Activated T-helper 1 cell treated with anti-CD3 and anti-CD28 coated beads, Interleukin-2, amount 50 U/mL, for 16 hours (primary cell): ENCODE measurements at places on chromosomes 12 and 14.

DNA sequence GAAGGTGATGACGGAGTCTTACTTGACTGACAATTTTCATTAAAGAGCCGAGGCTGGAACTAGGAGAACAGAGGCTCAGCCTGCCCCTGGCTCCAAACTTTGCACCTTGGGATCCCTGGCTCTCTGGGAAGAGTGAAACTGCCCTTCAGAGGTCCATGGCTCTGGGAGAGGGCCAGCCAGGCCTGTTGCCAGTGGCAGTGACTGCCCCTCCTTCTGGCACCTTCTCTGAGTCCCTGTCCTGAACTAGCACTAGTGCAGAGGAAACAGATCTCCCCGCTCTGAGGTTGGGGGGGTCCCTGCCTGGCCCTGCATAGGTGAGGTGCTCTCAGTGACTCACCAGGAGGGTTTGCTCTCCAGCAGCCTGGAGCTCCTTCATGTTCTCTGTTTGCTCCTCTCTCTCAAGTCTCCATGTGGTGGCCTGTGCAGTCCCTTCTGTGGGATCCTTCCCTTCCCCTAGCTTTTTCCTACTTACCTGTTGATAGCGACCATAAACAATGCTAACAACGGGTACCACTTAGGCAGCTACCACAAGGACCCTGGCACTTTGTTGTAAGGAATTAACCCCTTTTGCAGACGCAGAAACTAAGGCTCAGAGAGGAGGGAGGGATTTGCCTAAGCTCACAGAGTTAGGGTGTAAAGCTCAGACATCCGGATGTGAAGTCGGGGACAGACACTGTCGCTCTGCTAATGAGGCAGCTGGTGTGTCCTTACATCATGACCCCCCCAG, 22.4 kb downstream of the FAM222A start:
- DNase-seq: no peak

DNA sequence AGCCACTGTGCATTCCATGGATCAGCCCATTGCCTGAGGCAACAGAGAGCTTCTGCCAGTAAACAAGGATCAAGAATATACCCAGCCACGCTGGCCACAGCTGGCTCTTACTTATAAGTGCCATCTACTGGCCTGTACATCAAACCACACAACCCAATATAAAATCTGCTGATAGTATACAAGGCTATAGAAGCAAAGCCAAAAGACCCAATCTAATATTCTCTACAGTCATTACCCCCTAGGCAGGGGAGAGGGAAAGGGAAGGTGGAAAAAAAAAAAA, 4.4 kb upstream of the FAM186B start:
- no peak for DNase-seq

DNA sequence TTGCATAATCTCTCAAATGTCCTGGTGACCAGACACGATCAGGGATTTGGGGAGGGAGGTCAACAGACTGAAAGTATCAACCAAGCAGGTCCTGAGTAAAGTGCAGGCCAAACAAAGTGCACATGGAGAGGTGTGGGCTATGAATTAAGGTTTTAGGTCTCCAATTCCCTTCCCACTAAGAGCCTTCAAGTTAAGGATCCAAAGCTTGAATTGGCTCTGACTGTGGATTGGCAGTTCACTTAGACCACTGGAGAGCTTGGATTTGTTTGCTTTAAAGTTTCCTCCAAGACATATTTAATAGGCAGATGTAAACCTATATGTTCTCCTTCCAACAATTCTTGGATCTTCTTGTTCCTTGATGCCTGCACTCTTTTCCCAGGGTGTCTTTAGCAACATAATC, 129.6 kb upstream of the IGF1 start:
- DNase-seq: no peak

DNA sequence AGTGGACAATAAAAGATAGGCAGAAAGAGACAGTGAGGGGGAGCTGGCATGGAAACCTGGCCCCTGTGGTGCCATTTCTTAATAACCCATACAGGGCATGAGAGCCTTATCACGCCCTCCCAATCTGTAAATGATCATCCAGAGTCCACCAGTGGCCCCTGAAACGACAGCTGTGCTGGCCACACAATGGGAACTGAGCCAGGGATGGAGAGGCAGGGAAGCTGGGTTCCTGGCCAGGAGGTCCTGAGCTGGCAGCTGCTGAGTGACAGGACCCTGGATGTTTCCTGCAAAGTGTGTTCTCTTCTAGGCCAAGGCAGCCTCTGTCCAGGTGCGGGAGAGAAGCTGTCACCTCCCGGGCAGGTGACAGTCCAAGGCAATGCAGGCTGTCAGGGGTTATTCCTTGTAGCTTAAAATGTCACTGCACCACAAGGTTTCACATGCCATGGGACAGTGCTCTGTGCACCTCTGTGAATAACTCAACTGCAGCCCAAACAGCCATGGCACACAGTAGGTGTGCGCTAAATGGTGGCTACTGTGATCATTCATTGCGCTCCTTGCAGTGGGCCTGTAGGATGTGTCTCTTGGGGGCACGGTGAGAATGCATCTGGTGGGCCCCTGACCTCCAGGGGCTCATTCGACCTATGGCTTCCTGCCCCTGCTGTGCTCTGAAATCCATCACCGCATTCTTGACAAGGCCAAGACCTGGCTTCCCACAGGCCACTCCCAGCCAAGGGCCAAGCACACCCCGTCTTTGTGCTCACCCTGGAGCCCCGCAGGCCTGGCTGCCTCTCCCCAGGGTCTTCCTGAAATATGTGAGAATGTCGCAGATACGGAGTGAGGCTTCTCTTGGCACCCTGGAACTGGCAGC, 46.3 kb upstream of the BCL11B start:
- no peak for DNase-seq

DNA sequence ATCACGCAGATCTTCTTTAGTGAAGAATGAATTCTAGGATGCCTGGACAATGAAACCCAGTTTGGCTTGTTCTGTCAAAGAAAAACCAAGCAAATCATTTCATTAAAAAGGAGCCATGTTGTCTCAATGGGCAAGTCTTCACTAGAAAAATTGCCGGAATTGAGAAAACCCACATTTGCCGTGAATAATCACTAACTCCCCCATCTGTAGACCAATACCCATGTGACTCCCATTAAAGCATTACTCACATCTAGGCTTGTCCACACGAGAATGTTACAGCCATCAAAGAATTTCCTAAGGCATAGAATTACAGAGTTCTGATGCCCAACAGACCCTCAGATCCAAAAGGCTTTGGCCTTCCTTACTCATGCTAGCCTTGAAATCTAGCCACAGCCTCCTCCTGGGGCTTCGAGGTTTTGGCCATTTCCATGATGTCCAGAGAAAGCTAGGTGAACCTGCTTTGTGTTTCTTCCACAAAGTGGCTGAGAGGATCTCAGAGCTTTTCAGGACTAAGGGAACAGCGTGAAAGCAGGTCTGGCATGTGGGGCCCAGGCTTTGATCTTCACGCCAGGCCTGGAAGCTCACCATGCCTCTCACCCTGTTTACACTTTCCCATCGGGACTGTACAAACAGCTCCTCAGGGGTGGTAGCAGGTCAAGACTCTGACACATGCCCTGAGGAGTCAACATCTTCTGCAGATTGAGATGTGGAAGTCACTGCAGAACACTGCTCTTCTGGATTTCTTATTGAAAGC, 12.1 kb downstream of the SLC7A8 start:
- DNase-seq: no peak

GRCh38 chr14:59484639-59485175, 390 bp downstream of the JKAMP start:
- DNase-seq: no peak

DNA sequence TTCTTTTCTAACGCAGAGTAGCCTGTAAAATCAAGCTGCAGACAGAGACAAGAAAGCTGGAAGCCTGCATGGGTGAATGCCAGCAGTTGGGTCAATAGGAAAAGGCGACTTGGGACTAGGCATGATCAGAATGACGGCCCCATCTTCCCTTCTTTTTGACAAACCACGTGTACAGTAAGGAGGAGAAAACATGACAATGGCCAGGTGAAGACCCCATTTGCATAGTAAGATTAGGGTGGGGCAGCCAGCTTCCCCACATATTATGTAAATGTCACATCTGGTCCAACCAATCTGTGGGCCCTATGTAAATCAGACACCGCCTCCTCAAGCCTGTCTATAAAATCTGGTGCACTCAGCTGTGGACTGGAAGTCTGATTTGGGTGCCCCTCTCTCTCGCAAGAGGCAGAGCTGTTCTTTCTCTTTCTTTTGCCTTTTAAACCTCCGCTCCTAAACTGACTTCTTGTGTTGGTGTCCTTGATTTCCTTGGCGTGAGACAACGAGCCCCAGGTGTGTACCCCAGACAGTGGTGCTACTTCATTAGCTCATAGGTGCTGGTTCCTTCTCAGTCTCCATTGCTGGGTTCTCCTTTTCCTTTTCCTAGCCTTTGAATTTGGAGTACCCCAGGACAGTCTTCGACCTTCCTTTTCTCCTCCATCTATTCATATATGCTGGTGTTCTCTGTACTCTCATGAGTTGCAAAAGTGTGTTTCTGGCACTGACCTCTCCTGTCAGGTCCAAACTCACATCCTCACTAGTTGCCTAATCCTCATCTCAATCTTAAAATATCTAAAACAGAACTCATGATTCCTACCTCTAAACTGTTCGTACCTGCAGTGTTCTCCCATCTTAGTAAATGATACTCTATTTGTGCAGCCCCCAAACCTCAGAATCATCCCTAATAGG, 9.4 kb upstream of the DHRS7 start:
- DNase-seq: no peak

- DNase-seq: no peak
These were observed 149.1 kb downstream of the GLT1D1 start for GRCh38 chr12:129002427-129002826.

GRCh38 chr14:102325791-102326345, 6.3 kb downstream of the ZNF839 start:
- DNase-seq: no peak

GRCh38 chr12:8145754-8146441, 10.9 kb upstream of the ZNF705A start:
- no peak for DNase-seq
